Psoas muscle (tissue), 8 donors: ENCODE measurements at places on chromosomes 3 and 15.
A peak's percentile ranks its signal among the peaks of the same experiment; 100 is the strongest.

DNA sequence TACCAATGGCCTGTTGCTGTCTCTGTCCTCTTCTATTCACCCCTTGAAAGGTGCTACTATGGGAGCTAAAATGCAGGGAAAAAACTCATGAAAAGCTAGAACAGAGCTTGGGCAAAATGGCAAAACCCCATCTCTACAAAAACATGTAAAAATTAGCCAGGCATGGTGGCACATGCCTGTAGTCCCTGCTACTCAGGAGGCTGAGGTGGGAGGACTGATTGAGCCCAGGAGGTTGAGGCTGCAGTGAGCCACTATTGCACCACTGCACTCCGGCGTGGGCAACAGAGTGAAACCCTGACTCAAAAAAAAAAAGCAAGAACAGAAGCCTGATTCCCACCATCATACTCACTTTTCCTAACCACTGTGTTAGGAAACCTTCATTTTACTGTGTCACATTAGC, 1.9 kb downstream of the MAP4 start:
- DNase-seq: no peak

GRCh38 chr3:188352196-188352927, 198.4 kb downstream of the LPP start:
- peak; percentile 60 for DNase-seq

DNA sequence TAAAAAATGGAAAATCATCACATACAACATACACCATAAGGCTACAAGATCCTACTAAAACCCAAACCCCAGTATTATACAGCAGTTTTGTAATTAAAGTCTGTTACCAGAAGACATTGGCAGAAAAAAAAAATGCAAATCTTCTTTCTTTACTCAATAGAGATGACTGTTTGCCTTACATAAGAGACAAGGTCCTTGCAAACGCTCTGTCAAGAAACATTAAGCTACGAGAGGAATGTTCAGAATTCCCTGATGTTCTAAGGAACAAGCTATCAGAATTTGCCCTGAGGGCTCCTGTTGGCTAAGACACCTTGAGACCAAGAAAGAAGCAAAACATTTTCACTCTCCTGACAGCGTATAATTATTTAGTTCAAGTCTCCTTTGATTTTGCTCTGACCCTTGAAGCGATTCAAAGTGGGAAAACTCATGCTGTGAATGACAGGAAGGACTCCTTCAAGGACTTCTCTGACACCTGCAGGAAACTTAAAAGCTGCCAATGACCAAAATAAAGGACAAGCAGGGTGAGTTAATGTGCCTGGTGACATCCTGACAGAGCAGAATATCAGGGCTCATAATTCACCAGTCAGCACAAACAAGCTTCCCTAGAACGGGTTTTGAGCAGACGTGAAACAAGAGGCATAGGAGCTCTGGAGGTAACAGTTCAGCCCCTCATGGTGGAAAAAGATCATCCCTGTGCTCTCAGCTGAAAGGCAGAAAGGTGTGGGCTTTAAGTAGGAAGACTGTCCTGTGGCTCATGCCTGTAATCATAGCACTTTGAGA, 2.5 kb downstream of the SCAMP2 start:
- no peak for DNase-seq

DNA sequence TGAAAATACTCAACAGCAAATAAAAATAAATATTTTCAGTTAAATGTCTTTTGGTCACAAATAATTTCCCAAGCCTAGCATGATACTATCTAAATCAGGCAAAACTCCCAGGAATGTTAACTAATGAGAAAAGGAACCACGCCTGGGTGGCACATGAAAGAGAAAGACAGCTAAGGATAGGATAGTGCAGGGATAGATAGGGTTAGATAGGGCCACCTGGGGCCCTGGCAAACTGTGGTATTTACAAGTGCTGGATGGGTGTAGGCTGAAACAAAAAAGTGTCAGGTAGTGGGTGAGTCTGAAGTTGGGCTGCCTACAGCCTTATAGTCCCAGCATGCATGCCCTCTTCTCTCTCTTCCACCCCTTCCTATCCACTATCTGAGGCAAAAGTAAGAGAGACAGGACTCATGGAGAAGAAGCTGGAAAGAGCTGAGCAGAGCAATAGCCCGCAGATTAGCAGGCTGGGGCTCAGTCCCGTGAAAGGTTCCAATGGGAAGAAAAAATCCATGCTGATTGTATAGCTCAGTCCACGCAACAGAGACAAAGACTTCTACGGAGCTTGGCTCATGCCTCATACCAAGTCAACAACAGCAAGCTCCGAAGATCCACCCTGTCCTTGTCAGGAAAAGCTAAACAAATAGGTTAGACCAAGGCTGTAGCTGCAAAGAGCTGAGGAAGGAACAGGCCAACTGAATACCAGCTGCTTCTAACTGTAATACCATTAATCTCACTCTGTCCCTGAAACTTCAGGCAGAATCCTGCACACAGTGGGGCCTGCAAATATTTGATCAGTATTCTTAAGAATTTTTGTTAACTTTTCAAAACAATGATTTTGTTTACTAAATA, 342.1 kb upstream of the ATP11B start:
- DNase-seq: no peak

- DNase-seq: no peak
These were observed 6.1 kb downstream of the GRAMD1C start for GRCh38 chr3:113844622-113845222.
